Muscle of leg (tissue), 16 donors: ENCODE measurements at places on chromosomes 1 and 21. TPM values are rescaled to one million over a fixed set of nuclear protein-coding genes. Genes with fewer than 3 reads are reported as not detected.
A peak's percentile ranks its signal among the peaks of the same experiment; 100 is the strongest.

DNA sequence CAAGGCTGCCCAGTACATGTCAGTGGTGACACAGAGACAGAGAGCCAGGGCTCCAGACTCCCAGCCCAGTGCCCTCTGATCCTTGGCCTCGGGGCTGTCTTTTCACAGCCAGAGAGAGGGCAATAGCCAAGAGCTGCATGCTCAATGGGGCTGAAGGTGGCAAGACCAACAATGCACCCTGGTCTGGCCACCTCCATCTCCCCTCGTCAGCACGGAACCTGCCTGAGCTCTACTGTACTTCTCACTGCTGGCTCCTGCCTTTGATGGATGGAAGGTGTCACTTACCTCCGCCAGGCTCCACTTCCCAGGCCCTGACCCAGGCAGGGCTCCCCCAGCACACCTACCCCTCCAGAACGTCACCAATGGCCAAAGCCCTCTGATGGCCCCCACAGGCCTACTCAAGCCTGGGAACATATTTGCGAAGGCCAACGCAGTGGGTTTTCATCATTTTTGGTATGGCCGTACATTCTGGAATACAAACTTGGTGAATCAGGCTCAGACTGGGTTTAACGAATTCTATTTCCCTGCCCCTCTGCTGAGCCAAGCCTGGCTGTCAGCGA lies 88.1 kb downstream of the DMRTB1 start:
- DNase-seq = no peak

DNA sequence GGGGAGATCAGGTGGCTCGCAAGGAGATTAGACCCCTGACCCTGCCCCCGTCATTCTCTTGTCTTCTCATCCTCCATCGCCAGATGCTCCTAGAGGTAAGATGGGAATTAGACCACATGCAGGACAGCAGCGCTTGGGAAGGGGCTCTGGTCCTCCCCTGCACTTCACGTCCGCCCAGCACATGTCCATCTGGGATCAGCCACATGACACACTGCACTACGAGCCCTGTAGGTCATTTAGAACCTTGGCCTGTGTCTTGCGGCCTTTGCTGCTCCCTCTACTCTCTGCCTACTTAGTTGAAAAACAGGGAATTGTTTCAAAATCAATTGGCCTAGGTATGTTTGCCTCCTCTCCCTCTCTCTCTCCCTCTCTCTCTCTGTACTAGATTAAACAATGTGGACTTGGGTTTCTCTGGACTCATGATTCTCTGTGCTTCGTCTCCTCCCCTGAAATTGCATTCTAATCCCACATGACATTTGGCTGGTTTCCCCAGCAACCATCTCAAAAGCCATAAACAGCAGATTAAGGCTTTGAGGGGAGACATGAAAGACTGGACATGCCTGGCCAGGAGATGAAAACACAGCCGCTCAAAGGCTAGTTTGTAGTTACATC lies 3.8 kb upstream of the NCMAP start:
- peak; percentile 60 for DNase-seq

DNA sequence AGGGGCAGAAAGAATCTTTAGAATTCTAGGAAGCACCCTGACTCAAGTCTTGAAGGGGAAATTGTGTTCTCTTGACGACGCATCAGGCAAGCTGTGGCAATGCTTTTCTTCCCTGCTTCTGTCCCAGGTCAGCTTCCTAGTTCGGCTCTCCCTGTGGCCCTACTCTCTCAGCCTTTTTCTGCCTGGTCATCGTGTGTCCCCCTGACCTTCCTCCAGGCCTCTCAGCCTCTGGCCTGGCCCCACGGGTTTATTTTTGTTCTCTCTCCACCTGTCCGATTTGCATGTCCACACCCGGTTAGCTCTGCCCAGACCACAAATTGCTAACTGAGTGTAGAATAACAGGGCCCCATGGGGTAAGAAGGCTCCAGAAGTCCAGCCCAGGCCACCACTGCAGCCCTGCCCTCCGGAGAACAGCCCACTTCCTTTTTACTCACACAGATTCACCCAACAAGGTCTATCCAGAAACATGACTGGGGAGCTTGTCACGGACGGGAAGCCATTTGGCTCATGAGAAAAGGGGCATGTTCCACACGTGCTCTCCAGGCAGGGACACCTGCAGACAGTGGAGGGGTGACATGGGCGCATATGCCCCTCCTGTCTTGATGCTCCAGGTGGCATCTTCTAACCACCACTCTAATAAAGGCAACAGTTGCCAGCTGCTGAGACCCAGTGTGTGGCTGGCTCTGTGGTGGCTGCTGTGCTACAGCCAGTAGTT lies 9.8 kb downstream of the KCNN3 start:
- peak; percentile 74 for DNase-seq

DNA sequence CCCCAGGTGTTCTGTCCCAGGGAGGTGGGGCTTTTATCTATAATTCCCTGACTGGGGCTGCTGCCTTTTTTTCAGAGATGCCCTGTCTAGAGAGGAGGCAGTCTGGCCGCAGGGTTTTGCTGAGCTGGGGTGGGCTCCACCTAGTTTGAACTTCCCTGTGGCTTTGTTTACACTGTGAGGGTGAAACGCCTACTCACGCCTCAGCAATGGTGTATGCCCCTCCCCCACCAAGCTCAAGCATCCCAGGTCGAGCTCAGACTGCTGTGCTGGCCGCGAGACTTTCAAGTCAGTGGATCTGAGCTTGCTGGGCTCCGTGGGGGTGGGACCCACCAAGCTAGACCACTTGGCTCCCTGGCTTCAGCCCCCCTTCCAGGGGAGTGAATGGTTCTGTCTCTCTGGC lies 124.3 kb downstream of the CENPF start:
- DNase-seq = no peak

- peak; percentile 67 for DNase-seq
Observed at GRCh38 chr1:156385534-156386031, 16.6 kb downstream of the RHBG start.

GRCh38 chr21:42583477-42584295 lies 69.7 kb upstream of the PDE9A start:
- DNase-seq = no peak

- no peak for DNase-seq
Observed at GRCh38 chr1:97925151-97925550, 4.3 kb upstream of the DPYD start.

DNA sequence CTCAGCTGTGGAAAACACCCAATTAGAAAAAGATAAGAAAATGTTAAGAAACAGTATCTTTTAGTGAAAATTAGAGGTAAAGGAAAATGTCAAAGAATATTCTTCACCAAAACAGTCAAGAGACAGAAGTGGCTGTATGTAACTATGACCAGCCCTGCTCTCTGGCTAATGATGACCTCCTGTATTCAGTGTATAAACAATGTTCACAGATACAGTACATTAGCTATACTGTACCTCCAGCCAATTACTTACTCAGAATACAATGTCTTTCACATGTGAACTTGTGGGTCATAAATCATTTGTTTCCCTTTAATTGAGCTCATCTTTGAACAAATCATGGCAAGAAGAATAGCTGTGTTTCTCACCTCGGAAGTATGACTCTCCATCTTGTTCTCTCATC lies 432.0 kb downstream of the LMO4 start:
- no peak for DNase-seq

THEM5 gene
- 0.37 TPM for polyA plus RNA-seq

SIM2 gene
- 11.6 TPM for polyA plus RNA-seq

MROH7 gene
- polyA plus RNA-seq = 1.4 TPM

S100A14 gene
- polyA plus RNA-seq = 3.3 TPM
